Mucosa of gallbladder (tissue), 1 donor: ENCODE measurements at places on chromosomes 2 and 18. TPM values are rescaled to one million over a fixed set of nuclear protein-coding genes. Genes with fewer than 3 reads are reported as not detected.

DNA sequence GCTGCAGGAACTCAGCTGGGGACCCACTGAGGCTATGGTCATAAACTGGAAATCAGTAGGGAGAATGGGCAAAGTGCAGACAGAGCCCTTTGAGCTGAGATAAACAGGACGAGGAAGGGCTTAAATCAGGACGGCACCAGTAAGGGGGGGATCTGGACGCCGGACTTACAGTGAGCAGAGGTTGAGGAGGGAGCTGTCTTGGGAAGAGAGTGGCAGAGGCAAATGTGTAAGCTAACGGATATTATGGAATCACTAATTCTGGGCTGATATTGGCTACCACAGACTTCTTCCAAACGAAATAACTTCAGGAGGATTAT, 539 bp downstream of the CYP27A1 start:
- DNase-seq, result no peak

GRCh38 chr2:238131761-238132462, 6.6 kb upstream of the KLHL30 start:
- no peak for DNase-seq

GRCh38 chr2:120979921-120980320, 244.3 kb downstream of the GLI2 start:
- no peak for DNase-seq

DNA sequence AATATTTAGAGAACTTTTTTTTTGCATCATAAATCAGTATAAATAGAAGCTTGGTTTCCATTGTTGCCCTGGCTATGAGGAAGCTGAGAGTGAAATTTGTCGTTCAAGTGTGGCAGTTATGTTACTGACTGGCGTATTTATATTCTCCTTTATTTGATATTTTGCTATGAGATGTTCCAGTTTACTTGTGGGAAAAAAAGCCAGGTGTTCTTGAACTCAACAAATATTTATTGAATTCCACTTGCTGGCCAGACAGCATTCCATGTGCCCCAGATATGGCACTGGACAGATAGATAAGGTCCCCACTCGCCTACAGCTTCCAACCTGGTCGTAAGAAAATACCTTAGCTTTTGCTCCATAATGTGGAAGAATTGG, 44.7 kb downstream of the NEDD4L start:
- DNase-seq, result no peak

- no peak for DNase-seq
Observed at GRCh38 chr2:31151501-31151900, 13.3 kb upstream of the GALNT14 start.

Gene LMAN2L
- total RNA-seq, result 28.0 TPM

GRCh38 chr2:108820482-108820881, 33.9 kb downstream of the CCDC138 start:
- DNase-seq, result no peak

Gene ABCG5
- total RNA-seq, result 3.1 TPM
